ENCODE measurements at places on chromosomes 16 and 17.
A peak's percentile ranks its signal among the peaks of the same experiment; 100 is the strongest.

DNA sequence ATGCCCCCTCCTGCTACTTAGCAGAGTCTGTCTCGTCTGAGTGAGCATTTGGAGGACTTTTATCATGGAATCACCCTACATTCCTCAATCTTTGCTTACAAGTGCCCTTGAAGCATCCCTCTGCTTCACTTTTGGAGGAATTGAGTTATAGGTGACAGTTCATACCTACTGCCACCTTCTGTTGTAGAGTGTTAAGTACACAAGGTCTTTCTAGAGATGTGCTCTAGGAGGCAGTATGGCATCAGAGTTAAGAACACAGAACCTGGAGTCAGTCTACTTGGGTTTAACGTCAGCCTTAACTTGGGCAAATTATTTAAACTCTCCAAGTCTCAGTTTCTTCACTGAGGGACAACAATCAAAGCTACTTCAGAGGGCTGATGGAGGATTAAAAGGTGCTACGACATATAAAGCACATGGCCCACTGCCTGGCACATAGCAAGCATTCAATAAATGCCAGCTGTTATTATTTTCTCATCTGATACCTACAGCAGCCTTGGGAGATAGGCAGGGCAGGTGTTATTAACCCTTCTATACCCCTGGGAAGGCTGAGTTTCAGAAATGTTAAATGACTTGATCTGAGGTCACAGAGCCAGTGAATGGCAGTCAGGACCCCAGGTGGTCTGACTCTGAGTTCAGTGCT lies 62.2 kb downstream of the UTP18 start:
- DNase-seq: no peak

DNA sequence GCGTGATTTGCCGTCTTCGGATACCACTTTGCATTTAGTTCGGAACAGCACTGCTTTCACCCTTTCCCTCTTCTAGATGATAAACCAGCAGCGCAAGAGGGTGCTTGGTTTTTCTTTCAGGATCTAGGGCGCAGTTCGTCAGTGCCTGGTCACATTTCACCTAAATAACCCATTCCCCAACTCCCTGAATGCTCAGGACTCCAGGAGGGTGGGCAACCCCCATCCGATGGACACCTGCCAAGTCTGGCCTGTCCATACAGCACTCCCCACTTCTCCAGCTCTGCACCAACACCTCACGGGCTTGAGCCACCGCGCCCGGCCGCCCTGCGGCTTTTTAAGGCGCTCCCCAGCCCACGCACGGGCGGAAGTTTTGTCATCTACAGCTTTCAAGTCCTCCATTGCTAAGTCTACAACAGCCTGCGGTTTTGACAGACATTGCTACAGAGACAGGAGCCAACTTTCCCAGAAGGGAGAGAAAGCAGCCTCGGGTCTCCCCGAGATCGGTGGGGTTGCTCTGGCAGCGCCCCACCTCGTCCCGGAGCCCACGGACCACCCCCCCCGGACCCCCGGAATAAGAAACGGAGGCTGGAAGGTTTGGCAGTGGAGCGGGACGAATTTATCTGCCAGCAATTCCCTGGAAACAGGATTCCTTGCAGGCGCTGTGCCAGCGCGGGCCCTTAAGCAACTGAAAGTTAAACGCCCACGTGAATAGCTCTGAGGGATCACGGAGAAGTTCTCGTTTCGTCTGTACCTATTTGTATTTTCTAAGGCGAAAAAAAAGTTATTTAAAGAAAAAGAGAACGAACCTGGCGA lies 38.6 kb upstream of the SLFN13 start:
- peak; percentile 84 for DNase-seq

GRCh38 chr17:44006272-44006597 lies 1.8 kb downstream of the NAGS start:
- DNase-seq: no peak

GRCh38 chr16:64724339-64724738 lies 397.5 kb downstream of the CDH11 start:
- DNase-seq: no peak

DNA sequence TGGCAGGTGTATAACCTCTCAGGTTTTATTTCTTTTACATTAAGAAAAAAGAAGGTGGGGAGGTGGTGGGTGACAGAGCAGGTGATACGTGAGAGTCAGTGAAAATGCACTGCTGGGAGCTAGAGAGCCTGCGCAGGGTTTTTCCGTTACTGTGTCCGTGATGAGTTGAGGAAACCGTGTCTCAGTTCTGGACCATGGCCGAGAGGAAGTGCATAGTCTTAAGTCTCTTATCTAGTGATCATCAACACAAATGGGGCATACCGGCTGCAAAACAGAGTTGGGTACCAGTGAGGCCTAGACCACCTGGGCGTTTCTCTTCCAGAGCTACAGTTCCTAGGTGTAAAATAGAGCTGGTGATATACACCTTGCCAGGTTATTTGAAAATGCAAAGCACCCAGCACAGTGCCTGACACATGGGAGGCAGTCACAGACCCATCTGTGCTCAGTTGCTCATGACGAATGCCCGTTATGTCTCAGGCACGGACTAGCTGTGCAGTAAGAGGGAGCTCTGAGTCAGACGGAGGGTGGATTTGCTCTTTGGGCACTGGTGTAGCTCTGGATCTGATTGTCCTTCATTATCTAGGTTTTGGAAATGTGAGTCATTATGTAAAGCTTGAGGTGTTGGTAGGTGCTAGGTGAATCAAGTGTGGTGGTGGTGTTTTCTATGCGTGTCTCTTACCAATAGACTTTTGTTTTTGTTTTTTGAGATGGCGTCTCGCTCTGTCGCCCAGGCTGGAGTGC lies 60.9 kb downstream of the RPTOR start:
- DNase-seq: peak; percentile 50

DNA sequence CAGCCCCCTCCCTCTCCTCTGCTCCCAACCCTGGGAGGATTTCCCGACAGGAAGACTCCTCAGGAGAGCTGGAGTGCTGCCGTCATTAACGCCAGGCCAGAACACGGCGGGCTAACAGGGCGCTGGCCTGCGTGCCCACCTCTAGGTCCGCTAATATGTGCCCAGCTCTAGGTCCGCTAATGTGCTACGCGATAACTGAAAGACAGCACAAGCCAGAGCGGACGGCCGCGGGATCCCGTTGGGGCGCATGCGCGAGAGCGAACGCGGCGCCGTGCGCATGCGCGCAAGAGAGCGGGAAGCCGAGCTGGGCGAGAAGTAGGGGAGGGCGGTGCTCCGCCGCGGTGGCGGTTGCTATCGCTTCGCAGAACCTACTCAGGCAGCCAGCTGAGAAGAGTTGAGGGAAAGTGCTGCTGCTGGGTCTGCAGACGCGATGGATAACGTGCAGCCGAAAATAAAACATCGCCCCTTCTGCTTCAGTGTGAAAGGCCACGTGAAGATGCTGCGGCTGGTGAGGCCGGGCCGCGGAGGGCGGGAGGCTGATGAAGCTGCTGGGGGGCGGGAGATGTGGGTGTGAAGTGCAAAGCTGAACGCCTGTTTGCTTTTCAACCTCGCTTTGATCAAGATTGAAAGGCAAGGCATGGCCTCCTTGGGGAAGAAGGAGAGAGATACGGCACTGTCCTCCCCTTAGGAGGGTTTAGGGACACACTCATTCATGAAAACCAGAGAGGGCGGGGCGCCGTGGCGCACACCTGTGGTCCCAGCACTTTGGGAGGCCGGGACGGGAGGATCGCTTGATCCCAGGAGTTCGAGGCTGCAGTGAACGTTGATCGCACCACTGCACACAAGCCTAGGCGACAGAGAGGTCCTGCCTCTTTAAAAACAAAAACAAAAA lies at the start of gene CKLF:
TSS of gene CKLF (plus strand) at position 291 of the 892 bp plus-strand sequence. CDS start at position 431, 140 bp downstream.
- DNase-seq: peak; percentile 84

GRCh38 chr16:80997139-80997798 lies 9.4 kb downstream of the CMC2 start:
- no peak for DNase-seq

DNA sequence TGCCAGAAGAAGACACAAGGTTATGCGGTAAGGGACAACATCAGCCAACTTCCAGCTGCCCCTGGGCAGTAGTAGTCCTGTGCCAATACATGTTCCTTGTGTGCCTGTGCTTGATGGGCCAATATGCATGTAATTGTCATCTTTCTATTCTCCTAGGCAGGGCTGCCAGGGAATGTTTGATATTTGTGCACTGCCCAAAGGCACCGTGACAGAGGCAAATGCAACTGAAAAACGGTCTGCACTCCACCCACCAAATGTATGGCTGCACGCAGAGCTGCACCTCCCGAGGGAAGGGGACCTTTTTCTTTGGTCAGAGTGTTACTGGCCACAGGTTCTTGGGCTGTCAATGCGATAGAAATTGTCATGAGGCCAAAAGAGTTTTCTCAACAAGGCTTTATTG lies 207.1 kb downstream of the LGALS9B start:
- DNase-seq: no peak

DNA sequence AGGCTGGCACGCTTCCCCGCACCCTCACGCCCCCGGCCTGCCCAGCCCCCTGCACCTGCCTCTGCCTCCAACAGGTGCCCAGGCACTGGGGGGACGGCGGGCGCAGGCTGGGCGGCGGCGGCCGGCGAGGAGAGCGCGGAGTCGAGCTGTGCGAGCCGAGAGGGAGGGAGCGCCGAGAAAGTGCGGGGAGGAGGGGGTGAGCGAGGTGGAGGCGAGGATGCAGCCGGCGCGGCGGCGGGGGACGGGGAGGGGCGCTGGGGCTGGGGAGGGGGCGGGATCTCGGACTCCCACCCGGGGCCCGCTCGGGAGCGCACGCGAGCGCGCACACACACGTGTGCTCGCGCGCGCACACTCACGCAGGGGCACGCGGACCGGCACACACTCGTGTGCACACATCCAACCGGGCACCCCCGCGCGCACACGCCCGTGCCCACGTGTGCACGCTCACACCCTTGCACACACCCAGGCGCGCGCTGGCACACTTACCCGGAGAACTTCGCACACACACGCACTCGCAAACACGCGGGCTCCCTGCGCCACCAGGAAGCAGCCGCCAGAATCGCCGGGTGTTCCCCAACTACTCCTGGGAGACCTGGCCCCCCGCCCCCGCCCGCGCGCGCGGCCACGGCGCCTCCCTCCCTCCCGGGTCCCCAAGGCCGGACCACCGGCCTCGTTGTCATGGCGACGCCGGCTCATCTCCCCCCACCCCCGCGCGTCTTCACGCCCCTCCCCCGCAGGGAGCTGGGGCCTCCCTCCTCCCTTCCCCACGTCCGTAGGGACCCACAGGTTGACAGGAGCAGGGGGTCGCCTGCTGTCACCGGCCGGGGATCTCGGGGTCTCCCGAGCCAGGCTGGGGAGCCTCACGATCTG lies at the start of gene DOC2A:
TSS of gene DOC2A (minus strand) at position 184 of the 870 bp plus-strand sequence. CDS start 805 bp downstream, outside the sequence.
- DNase-seq: no peak

DNA sequence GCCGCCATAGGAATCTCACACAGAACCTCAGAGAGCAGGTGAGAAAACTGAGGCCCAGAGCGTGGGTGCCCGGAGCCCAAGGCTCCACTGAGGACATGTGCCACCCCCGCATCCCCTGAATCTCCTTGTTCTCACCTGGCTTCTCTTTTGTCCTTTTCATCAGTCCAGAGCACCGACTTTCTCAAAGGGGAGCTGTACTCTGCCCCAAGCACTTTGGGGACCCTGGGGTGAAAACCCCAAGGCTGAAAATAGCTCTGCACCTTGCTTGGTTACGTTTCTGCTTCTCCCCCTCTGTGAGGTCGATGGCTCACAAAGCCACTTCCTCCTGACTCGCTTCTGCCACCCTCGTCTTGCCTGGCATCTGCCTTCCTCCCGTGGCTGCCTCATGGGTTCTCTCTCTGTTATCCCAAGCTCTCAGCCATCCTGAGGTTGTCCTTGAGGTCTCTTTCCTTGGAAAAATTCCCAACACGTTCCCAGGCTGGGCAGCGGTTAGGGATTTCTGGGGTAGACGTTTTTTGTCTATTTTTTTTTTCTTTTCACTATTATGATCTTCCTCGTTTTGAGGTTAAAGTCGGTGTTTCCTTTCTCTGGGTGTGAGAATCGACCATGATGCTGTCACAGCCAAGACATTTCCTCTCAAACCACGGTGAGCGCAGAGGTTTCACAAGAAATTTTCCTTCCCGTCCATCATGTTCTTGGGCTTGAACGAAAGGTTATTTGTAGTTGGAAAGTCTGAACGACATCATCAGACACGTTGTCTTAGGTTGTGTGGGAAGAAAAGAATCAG lies 37.2 kb downstream of the IRF8 start:
- peak; percentile 63 for DNase-seq

DNA sequence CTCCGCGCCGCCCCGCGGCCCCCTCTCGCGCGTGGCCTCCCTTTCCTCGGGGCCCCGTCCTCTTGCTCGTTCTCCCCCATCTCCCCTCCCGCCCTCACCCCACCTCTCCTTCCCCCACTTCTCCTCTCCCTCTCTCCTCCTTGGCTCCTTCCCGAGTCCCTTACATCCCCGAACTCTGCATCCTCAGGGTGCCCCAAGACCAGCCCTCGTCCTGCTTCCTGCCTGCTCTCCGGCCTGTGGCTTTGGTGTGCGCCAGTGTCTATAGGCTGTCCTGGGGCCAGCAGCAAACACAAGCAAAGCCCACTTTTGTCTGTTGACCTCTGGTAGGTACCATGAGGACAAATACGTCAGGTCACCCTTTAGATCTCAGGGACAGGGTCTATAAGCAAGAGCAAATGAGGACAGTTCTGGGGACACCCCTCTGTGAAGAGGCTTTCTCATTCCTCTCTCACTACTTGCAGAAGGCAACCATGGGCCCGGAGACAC lies 284 bp upstream of the COPZ2 start:
- DNase-seq: no peak

GRCh38 chr16:27756206-27756970 lies 206.4 kb downstream of the KATNIP start:
- DNase-seq: no peak

DNA sequence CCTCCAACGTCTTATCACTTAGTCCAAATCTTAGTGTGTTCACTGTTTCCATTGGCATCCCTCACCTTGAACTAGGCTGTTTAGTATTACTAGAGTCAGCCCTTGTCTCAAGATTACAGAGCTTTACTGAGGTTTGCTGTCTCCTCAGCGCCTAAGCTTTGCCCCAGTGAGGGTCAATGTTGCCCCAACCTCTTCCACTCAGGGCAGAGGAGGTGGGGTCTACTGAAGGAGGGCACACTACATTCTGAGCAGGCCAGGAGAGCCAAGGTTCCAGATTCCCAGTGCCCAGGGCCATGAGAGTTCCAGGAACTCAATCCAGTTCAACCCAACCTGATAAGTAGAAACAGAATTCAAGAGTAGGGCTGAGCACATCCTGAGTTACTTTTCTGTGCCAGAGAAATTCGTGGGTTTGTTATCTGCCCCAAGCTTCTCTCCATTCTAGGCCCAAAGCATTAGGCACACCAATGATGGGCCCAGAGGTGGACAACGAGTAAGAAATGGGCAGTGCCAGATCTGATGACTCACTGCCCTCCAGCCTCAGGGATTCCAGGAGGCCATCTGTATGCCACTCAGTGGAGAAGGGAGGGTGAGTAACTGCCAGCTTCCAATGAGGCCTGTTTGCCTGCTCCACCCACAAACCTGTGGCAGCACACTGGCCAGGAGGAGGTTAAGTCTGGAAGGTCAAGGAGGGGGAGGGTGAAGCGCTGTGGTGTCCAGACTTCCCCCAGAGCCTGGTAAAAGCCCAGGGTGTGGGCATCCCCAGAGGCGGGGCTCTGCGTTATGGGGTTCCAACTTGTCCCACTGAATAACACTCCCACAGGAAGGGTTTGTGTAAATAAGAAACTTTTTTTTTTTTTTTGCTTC lies 8.2 kb downstream of the TUBG2 start:
- DNase-seq: no peak

DNA sequence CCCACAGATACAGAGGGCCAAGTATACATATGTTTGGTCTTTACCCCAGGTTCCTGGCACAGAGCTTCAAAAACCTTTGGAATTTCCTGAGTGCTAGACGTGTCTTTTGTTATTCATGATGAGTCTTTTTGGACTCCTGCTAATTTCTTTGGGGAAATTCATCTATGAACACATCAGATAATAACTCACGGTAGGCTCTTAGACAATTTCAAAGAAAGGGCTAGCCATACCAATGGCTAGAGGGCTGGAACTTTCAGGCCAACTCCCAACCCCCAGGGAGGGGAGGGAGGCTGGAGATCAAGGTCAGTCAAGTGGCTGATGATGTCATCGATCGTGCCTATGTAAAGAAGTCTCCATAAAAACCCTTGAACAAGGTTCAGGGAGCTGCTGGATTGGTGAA lies 101.9 kb downstream of the STX8 start:
- DNase-seq: no peak

Data from stimulated activated CD4-positive, alpha-beta T cell treated with anti-CD3 and anti-CD28 coated beads, Interleukin-12 subunit alpha, Interleukin-12 subunit beta, amount 100 ng/mL, for 24 hours (primary cell).